ENCODE measurements at places on chromosomes 5 and 9.

DNA sequence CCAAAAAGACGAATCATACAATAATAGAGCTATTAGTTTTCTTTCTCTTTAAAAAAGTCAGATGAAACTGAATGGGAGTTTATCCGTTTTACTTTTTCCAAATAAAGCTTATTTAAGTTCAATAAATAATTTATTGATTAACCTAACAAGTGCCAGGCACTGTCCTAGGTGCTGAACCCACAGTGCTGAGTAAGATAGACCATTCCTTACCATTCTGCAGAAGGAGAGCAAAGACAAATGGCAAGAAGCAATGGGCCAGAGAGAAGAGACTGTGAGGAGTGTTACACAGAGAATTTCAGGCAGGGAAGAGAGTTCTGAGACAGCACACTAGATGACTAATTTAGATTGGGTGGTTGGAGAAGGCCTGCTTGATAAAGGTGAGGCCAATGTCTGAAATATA, 127.2 kb downstream of the AUH start:
- DNase-seq: no peak

- no peak for DNase-seq
Observed at GRCh38 chr5:23506329-23507236, 826 bp upstream of the PRDM9 start.

- DNase-seq: no peak
Observed at GRCh38 chr9:84655447-84655846, 14.1 kb upstream of the NTRK2 start.

DNA sequence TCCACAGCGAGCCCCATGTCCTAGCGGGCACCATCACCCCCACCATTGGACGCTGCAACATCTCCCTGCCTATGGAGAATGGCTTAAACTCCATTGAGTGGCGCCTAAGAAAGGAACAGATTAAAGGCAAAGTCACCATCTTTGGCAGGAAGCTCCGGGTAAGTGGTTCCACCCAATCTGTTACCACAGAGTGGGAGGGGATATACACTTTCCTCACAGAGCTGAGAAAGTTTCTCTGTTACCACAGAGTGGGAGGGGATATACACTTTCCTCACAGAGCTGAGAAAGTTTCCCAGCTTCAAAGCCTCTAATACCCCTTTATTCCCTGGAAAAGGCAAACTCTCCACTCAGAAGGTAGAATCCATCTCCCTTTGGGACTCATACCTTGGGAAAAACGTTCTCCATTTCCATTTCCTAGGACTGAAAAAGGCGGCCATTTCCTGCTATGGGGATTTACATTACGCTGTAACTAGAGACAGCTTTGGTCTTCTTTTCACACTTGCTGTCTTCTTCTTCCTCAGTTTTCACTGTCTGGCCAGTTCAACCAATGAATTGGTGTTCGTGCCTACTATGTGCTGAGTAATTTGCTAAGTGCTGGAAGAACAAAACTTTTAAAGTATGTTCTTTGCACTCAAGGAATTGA, 63.4 kb upstream of the WWC1 start:
- no peak for DNase-seq

- DNase-seq: no peak
Observed at GRCh38 chr5:79824444-79824843, 134.8 kb downstream of the CMYA5 start.

DNA sequence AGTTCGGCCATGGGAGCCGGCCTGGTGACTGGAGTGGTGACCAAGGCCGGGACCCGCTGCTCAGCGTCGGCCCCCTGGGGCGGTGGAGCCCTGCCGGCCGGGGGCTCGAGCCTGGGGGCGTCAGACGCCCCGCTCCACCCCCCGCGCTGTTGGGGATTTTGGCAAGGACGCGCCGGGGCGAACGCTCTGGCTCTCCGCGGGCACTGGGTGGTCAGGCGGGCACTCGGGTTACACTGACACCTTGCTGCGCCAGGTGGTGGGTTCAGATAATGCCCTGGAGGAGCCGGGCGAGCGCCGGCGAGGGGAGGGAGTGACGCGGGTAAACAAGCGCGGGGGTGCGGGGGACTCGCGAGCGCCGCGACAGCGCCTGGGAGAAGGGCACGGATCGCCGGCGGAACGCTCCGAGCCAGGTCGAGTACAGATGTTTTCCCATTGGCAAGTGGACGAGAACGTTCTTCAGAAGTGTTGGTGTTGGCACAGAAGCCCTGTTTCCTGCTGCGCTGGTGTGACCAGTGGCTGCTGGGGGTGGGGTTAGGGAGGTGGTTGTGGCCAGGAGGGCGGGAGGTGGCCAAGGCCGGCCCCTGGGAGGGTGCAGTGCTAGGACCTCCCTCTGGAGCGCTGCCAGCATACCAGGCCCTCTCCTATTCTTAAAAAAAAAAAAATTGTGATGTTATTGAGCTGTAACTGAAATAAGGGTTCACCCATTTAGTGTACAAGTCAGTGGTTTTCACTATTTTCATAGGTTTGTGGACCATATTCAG, 773 bp downstream of the SQSTM1 start:
- peak; percentile 96 for DNase-seq

DNA sequence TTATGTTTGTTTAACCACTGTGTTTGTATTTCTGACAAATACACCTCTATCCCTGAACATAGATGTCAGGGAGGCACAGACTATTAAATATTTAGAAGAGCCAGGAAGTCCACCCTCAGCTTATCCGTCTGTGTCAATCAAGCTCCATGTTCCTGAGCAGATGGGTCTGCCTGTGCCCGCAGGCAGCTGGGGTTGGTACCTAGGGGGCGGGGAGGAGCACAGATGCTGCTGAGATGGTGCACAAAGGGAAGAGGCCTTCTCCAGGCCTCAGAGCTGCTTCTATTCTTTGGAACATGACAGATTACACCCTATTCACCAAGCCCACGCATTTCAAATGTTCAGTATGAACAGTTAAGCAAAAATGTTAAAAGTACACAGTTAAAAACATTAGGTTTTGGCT, 142.1 kb downstream of the EPB41L4A start:
- no peak for DNase-seq

GRCh38 chr9:77455312-77455927, 192.7 kb downstream of the GNA14 start:
- DNase-seq: no peak

GRCh38 chr5:10593531-10594181, 29.8 kb downstream of the ANKRD33B start:
- DNase-seq: no peak

DNA sequence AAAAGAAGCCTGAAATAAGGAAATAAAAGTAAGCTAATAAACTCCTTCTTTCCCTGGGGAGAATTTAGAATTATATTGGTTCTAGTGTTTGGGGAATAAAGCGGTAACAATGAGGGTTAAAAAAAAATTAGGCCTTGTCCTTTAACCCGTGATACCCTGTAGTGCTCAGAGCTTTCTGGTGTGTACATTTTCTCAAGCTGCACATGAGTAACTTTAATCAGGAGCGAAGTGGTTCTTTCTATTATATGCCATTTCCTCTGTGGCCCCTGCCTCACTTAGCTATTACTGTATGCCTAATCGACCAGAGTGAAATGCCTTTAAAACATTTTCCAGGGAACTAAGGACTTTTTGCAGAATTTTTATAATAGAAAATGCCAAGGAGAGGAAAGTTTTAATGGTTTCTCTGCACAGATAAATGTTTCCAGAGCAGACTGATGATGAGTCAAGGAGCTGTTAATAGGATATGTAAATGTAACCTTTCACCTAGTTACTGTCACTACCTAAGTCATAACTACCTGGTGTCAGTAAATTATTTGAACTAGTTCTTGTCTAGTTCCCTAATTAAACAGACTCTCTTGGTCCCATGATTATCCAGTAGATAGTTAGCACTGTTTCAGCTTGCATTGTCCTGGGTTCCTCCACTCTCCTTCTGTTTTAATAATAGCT, 7.6 kb downstream of the PAM start:
- no peak for DNase-seq

DNA sequence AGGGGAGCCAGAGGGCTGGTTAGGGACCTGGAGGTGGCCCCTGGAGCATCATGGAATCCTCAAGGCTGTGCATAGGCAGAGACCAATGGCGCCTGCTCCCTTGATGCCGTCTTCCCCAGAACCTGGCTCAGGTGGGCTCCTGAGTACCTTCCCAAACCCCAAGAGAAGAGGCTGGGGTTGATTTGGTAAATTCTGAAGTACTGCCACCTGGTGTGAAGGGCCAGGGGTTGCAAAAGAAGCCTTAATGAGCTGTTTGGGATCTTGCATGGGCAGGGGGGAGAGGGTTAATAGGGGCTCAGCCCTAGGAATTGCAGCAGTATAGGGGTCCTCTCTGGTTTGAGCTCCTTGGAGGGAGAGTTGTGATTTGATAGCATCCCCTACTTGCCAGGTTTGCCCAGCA, 52.1 kb downstream of the CYSTM1 start:
- DNase-seq: no peak

DNA sequence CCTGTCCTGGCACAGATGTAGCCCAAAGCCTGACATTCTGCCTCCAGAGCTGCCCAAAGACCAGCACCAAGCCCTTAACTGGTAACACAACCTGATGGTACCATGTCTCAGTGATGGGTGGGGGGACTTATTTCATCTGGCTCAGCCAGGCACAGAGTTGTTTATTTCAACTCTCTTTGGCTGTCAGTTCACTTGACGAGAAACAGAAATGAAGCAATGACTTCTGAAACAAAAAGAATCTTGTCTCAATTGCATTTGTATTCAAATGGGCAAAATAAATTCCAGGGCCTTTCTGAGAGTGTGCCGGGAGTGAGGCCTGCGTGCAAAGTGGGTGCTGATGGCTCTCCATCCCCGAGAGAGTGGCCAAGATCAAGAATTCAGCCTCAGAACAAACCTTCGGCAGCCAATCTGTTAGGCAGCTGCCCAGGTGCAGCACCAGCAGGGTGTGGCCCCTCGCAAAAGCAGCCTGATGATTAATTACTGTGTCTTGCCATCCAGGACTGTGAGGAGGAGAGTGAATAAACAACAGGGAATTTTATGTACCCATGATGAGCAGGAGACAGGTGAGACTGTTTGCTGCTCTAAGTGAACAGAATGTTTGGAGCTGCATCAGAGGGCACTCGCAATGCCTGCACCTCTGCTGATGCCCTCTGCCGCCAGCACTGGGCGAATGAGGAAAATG, 238.0 kb downstream of the HSPA4 start:
- DNase-seq: no peak

GRCh38 chr9:129954868-129955550, 88.0 kb downstream of the FNBP1 start:
- DNase-seq: no peak

GRCh38 chr9:90958328-90958727, 156.7 kb downstream of the SYK start:
- no peak for DNase-seq

- no peak for DNase-seq
Observed at GRCh38 chr9:121935739-121936138, 157.4 kb downstream of the TTLL11 start.
